ENCODE measurements at places on chromosomes 3 and 15. TPM values are rescaled to one million over a fixed set of nuclear protein-coding genes. Genes with fewer than 3 reads are reported as not detected.
A peak's percentile ranks its signal among the peaks of the same experiment; 100 is the strongest.

- no peaks in the 10 kb centered on the region for H3K4me1 ChIP-seq
- no peak overlapping the region for H3K27ac ChIP-seq
- H3K4me3 ChIP-seq: no peak overlapping the region
Measured at GRCh38 chr15:47377465-47377864, 339.8 kb upstream of the SEMA6D start.

DNA sequence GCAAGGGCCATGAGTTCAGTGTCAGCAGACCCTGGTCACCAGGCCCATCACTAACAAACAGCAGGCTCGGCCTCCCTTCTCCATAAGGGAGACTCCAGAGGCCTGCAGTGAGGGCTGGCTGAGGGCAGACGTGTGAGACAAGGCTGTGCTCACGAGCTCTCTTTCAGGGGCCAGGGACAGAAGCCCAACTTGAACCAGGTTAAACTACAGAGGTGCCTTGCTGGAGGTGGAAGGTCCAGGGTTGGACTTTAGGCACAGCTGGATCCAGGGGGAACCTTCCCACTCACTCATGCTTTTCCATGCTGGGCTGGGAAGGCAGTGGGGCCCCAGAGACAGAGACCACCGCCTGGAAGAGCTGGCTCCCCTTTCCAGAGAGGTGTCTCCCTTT lies 19.0 kb downstream of the CFAP100 start:
- no peaks in the 10 kb centered on the region for H3K36me3 ChIP-seq
- H3K4me3 ChIP-seq: no peak overlapping the region
- DNase-seq: no peak
- H3K27me3 ChIP-seq: no peaks in the 10 kb centered on the region
- no peaks in the 10 kb centered on the region for H3K4me1 ChIP-seq

DNA sequence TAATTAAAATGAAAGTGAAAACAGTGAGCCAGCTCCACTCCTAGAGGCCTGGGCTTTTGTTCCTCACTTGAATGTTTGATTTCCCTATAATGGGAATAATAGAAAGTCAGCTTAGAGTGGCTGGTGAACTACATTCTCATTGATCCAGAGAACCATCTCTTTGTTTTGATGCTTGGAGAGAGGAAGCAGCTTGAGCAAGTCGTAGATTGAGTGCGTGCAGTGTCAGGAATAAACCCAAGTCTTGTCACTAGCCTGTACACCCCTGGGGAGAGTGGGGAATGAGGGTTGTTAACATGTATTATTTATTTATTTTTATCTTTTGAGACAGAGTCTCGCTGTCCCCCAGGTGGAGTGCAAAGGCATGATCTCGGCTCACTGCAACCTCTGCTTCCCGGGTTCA lies 885 bp upstream of the LSG1 start:
- H3K27ac ChIP-seq: peak overlapping the region; percentile 93
- peak overlapping the region; percentile 82 for H3K4me3 ChIP-seq
- H3K4me1 ChIP-seq: peaks cover 7% of the 10 kb centered on the region

- no peaks in the 10 kb centered on the region for H3K27me3 ChIP-seq
- no peak overlapping the region for H3K27ac ChIP-seq
- DNase-seq: no peak
- H3K4me1 ChIP-seq: no peaks in the 10 kb centered on the region
- H3K4me3 ChIP-seq: no peak overlapping the region
Measured at GRCh38 chr15:25793354-25794050, 69.6 kb downstream of the ATP10A start.

ATP2B2 gene
- 9.5 TPM for total RNA-seq

DNA sequence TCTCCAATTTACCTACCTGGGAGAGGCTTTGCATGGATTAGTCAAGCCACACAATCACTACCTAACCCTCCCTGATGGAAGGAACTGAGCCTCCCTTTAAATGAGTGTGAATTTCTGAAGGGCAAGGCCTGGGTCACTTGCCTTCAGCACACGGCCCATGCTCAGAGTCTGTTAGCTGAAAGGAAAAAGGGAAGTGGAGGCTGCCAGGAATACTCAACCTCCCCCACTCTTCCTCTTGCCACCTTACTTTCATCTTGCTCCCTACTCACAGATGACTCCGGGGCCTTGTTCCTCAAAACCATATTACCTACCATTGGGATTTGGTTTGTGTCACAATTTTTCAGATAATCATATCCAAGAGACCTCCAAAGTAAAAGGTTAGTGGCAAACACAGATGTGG lies 220.0 kb downstream of the ABHD5 start:
- H3K4me1 ChIP-seq: no peaks in the 10 kb centered on the region
- no peak overlapping the region for H3K4me3 ChIP-seq
- no peaks in the 10 kb centered on the region for H3K27me3 ChIP-seq
- H3K27ac ChIP-seq: no peak overlapping the region
- H3K36me3 ChIP-seq: no peaks in the 10 kb centered on the region
- DNase-seq: no peak

DNA sequence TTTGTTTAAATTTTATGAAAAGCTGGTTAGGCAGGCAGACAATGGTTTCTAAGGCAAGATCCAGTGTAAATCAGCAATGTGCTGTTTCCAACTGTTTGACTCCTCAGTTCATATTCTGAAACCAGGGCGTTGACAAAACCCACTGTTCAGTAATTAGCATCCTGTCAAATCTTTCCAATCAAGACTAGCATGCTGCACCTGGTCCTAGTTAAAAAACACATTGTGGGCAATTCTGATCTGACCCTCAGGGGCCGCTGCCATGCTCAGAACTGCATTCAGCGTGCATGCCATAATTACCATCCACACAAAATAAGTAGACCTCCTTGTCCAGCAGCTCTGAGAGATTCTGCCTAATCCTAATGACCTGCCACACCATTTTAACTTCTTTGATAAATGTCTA lies 20.9 kb upstream of the RBP1 start:
- no peak overlapping the region for H3K27ac ChIP-seq
- no peak overlapping the region for H3K4me3 ChIP-seq
- H3K36me3 ChIP-seq: no peaks in the 10 kb centered on the region
- no peaks in the 10 kb centered on the region for H3K4me1 ChIP-seq
- H3K27me3 ChIP-seq: no peaks in the 10 kb centered on the region

GRCh38 chr15:96411056-96412031 lies 80.8 kb downstream of the NR2F2 start:
- peaks cover 59% of the 10 kb centered on the region for H3K27me3 ChIP-seq
- H3K27ac ChIP-seq: no peak overlapping the region
- no peak for DNase-seq
- H3K4me3 ChIP-seq: no peak overlapping the region
- H3K4me1 ChIP-seq: peaks cover 11% of the 10 kb centered on the region
- no peaks in the 10 kb centered on the region for H3K36me3 ChIP-seq

GRCh38 chr15:95709959-95710695 lies 620.4 kb upstream of the NR2F2 start:
- no peaks in the 10 kb centered on the region for H3K4me1 ChIP-seq
- no peak overlapping the region for H3K4me3 ChIP-seq
- no peak for DNase-seq
- H3K36me3 ChIP-seq: no peaks in the 10 kb centered on the region
- no peak overlapping the region for H3K27ac ChIP-seq

DNA sequence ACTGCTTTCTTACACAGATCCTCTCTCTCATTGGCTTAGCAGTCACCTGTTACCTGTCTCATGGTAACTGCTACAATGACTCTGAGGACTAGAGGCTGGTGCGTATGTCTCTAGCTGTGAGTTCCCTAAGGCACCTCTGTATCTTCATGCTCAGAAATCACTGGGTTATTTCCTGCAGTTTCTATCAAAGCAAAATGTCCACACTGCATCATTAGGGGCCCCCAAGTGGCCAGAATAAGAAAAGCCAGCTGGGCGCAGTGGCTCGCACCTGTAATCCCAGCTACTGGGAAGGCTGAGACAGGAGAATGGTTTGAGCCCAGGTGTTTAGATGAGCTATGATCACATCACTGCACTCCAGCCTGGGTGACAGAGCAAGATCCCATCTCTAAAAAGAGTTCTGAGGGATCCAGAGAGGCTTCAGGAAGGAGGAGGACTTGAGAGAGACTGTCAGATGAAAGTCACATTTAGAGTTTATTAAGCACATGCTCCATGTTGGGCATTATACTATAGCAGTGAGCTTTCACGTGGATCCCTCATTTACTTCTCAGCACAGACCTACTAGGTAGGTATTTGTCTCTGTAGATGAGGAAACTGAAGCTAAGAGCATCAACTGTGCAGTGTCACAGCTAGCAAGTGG lies 2.3 kb upstream of the VPS18 start:
- H3K27me3 ChIP-seq: no peaks in the 10 kb centered on the region
- no peaks in the 10 kb centered on the region for H3K36me3 ChIP-seq
- no peak overlapping the region for H3K27ac ChIP-seq
- DNase-seq: no peak
- no peak overlapping the region for H3K4me3 ChIP-seq

DNA sequence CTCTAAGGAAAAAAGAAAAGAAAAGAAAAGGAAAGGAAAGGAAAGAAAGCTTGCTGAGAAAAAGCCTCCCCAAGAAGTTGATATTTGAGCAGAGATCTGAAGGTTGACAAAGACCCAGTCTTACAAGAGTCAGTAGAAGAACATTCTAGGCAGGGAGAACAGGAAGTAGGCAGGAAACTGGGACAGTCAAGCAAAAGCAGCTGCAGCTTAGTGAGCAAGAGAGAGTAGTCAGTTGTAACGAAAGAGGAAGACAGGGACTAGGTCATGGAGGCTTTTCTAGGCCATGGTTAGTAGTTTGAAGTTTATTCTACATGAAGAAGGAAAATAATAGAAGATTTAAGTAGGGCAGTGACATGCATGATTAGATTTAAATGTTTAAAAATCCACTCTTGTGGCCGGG lies 31.8 kb upstream of the KLHL6 start:
- DNase-seq: no peak
- H3K36me3 ChIP-seq: no peaks in the 10 kb centered on the region
- no peak overlapping the region for H3K4me3 ChIP-seq
- no peaks in the 10 kb centered on the region for H3K4me1 ChIP-seq

RYR3 gene
- total RNA-seq: 9.1 TPM

SLC28A1 gene
- total RNA-seq: not detected

POU1F1 gene
- not detected for total RNA-seq

DNA sequence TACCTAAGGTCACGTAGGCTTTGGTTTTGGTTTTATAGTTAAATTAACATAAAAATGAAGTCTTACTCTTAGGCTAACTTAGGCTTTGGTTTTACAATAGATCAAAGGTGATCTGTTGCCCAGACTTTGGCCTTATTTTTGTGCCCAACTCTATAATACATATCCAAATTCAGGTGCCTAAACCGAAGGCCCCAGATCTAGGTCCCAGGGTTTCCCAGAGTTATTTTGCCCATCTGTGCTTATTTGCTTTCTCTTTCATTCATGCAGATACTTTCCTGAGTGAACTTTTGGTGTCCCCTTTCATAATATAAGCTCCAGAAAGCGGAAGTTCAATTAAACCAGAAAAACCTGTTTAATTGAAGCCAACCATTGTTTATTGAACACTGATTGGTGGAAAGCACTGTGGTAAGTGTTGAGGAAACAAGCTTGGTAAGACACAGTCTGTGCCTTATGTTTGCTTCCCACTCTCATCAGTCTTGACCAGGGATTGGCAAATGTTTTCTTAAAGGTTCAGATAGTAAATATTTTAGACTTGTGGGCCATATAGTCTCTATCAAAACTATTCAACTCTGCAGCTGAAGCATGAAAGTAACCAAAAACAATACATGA lies 209.7 kb downstream of the WDR72 start:
- no peak for DNase-seq
- H3K36me3 ChIP-seq: no peaks in the 10 kb centered on the region
- no peak overlapping the region for H3K27ac ChIP-seq

- no peaks in the 10 kb centered on the region for H3K27me3 ChIP-seq
- no peak overlapping the region for H3K4me3 ChIP-seq
- no peak overlapping the region for H3K27ac ChIP-seq
- H3K4me1 ChIP-seq: no peaks in the 10 kb centered on the region
- no peaks in the 10 kb centered on the region for H3K36me3 ChIP-seq
- DNase-seq: no peak
Measured at GRCh38 chr3:16998236-16998923, 113.6 kb downstream of the PLCL2 start.

- H3K4me1 ChIP-seq: no peaks in the 10 kb centered on the region
- H3K4me3 ChIP-seq: no peak overlapping the region
- H3K27ac ChIP-seq: no peak overlapping the region
Measured at GRCh38 chr3:186849374-186849975, 7.0 kb downstream of the ADIPOQ start.

GRCh38 chr3:84783281-84783680 lies 175.5 kb upstream of the CADM2 start:
- no peak for DNase-seq
- H3K4me3 ChIP-seq: no peak overlapping the region
- H3K4me1 ChIP-seq: no peaks in the 10 kb centered on the region
- no peaks in the 10 kb centered on the region for H3K27me3 ChIP-seq

EIF4A2 gene
- total RNA-seq: 540 TPM

DNA sequence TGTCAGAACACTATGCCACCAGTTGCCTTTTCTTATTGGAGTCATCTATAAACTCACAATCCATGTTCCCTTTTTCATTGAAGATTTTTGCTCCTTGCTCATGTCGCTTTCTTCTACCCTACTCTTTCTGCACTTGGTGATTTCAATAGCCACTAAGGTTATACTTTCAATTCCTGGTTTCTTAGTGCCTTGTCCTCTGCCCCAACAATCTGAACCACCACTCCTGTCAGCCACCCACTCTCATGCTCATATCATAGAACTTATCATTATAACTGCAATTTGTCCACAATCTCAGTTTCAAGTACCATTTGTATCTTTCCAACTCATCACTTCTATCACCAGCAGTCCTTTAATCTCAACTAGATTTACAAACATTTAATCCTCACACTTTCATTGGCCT lies 10.0 kb upstream of the GRAMD1C start:
- no peaks in the 10 kb centered on the region for H3K4me1 ChIP-seq
- H3K27me3 ChIP-seq: no peaks in the 10 kb centered on the region
- no peaks in the 10 kb centered on the region for H3K36me3 ChIP-seq
- H3K4me3 ChIP-seq: no peak overlapping the region
- no peak overlapping the region for H3K27ac ChIP-seq

- H3K27ac ChIP-seq: no peak overlapping the region
- H3K4me1 ChIP-seq: peaks cover 3% of the 10 kb centered on the region
- H3K4me3 ChIP-seq: no peak overlapping the region
- DNase-seq: no peak
Measured at GRCh38 chr3:127886956-127887231, 28.1 kb upstream of the KBTBD12 start.

GUCA1C gene
- not detected for total RNA-seq

GRCh38 chr3:175260145-175260794 lies 401.1 kb downstream of the NAALADL2 start:
- no peak for DNase-seq
- H3K4me3 ChIP-seq: no peak overlapping the region
- H3K27me3 ChIP-seq: no peaks in the 10 kb centered on the region
- no peaks in the 10 kb centered on the region for H3K4me1 ChIP-seq

C3orf49 gene
- total RNA-seq: not detected

GOLGA6A gene
- 0.58 TPM for total RNA-seq

- H3K4me3 ChIP-seq: no peak overlapping the region
- H3K36me3 ChIP-seq: no peaks in the 10 kb centered on the region
- no peaks in the 10 kb centered on the region for H3K27me3 ChIP-seq
- no peak overlapping the region for H3K27ac ChIP-seq
Measured at GRCh38 chr15:25694239-25694584, 168.9 kb downstream of the ATP10A start.

- no peak overlapping the region for H3K27ac ChIP-seq
- H3K4me1 ChIP-seq: no peaks in the 10 kb centered on the region
- no peak overlapping the region for H3K4me3 ChIP-seq
- H3K36me3 ChIP-seq: no peaks in the 10 kb centered on the region
- H3K27me3 ChIP-seq: no peaks in the 10 kb centered on the region
Measured at GRCh38 chr3:150177673-150178381, 207.1 kb upstream of the PFN2 start.

GRCh38 chr3:148329481-148330235 lies 368.0 kb upstream of the AGTR1 start:
- H3K36me3 ChIP-seq: no peaks in the 10 kb centered on the region
- no peak for DNase-seq
- no peak overlapping the region for H3K27ac ChIP-seq
- H3K4me1 ChIP-seq: no peaks in the 10 kb centered on the region
- no peak overlapping the region for H3K4me3 ChIP-seq

GRCh38 chr3:129453732-129454131 lies 13.7 kb downstream of the IFT122 start:
- H3K4me1 ChIP-seq: no peaks in the 10 kb centered on the region
- DNase-seq: no peak

TLR9 gene
- total RNA-seq: 1.5 TPM

SLC26A6 gene
- 98.1 TPM for total RNA-seq
